ENCODE measurements at places on chromosomes 3 and 15. TPM values are rescaled to one million over a fixed set of nuclear protein-coding genes. Genes with fewer than 3 reads are reported as not detected.

Gene IQCF5
- total RNA-seq: not detected

Gene XCR1
- total RNA-seq: not detected

Gene BOC
- total RNA-seq: 7.0 TPM

Gene MKRN3
- 2.0 TPM for total RNA-seq

Gene PIF1
- 16.2 TPM for total RNA-seq

Gene GRK7
- total RNA-seq: not detected

Gene KLHL40
- total RNA-seq: not detected

Gene ALPK3
- total RNA-seq: 0.03 TPM

Gene MCTP2
- not detected for total RNA-seq

Gene STAG1
- 9.6 TPM for total RNA-seq

Gene SAMD7
- total RNA-seq: not detected

Gene MAP1A
- total RNA-seq: 0.83 TPM

Gene TF
- 0.51 TPM for total RNA-seq

Gene TIPIN
- total RNA-seq: 26.1 TPM

Gene PIERCE2
- 5.4 TPM for total RNA-seq

Gene PP2D1
- total RNA-seq: not detected

Gene COLQ
- 0.43 TPM for total RNA-seq

Gene FETUB
- 0.05 TPM for total RNA-seq

Gene SLC27A2
- total RNA-seq: 26.4 TPM

Gene ANAPC13
- 45.8 TPM for total RNA-seq

Gene DNAH12
- total RNA-seq: 0.19 TPM

Gene CD80
- total RNA-seq: not detected

Gene ISY1
- 22.2 TPM for total RNA-seq

Gene IGDCC3
- total RNA-seq: 0.09 TPM

Gene NDUFB5
- total RNA-seq: 43.4 TPM

Gene NME9
- not detected for total RNA-seq

Gene TGM5
- not detected for total RNA-seq

Gene SLC9C1
- not detected for total RNA-seq

Gene GOLGA8H
- total RNA-seq: 2.4 TPM

Gene SLC30A4
- 1.6 TPM for total RNA-seq

Gene RPL39L
- total RNA-seq: 45.1 TPM

Gene CP
- total RNA-seq: 3.4 TPM

Gene MYRIP
- not detected for total RNA-seq

Gene TMEM212
- not detected for total RNA-seq

Data from A549 treated with CpdA at 1 μM for 4 hours (cell line).